Fibroblast of the aortic adventitia (primary cell): ENCODE measurements at places on chromosomes 1 and 21. TPM values are rescaled to one million over a fixed set of nuclear protein-coding genes. Genes with fewer than 3 reads are reported as not detected.

The KRTAP25-1 gene
- not detected in 2 replicates for total RNA-seq

The BTBD8 gene
- 5.2 and 14.0 TPM in 2 replicates for total RNA-seq

The SELENBP1 gene
- total RNA-seq = 26.8 and 70.5 TPM in 2 replicates

The PTGFR gene
- 34.3 and 77.5 TPM in 2 replicates for total RNA-seq

The KRTAP19-4 gene
- not detected in 2 replicates for total RNA-seq

The TNFRSF18 gene
- total RNA-seq = not detected in 2 replicates

The ERG gene
- 6.9 and 9.9 TPM in 2 replicates for total RNA-seq

The SLC26A9 gene
- not detected in 2 replicates for total RNA-seq

The PGLYRP4 gene
- total RNA-seq = not detected in 2 replicates

The ERICH3 gene
- not detected in 2 replicates for total RNA-seq

The ADAMTSL4 gene
- total RNA-seq = 11.9 and 13.0 TPM in 2 replicates

The SYT2 gene
- total RNA-seq = not detected in 2 replicates

The NOC2L gene
- total RNA-seq = 41.0 and 54.1 TPM in 2 replicates

The CELA2A gene
- total RNA-seq = not detected in 2 replicates

The CD1E gene
- total RNA-seq = not detected in 2 replicates

The HENMT1 gene
- 4.1 and 4.5 TPM in 2 replicates for total RNA-seq

The SPATA46 gene
- total RNA-seq = not detected in 2 replicates

The SELP gene
- under 0.01 TPM in 1 of 2 replicates, not detected in the other for total RNA-seq

The SH3BGR gene
- 6.2 and 11.0 TPM in 2 replicates for total RNA-seq

The MRAP gene
- not detected in 2 replicates for total RNA-seq

The SPRR1B gene
- not detected in 2 replicates for total RNA-seq
